ENCODE measurements at places on chromosomes 3 and 15. TPM values are rescaled to one million over a fixed set of nuclear protein-coding genes. Genes with fewer than 3 reads are reported as not detected.

- no peak for DNase-seq
These were observed 22.2 kb upstream of the DLG1 start for GRCh38 chr3:197320582-197320981.

DNA sequence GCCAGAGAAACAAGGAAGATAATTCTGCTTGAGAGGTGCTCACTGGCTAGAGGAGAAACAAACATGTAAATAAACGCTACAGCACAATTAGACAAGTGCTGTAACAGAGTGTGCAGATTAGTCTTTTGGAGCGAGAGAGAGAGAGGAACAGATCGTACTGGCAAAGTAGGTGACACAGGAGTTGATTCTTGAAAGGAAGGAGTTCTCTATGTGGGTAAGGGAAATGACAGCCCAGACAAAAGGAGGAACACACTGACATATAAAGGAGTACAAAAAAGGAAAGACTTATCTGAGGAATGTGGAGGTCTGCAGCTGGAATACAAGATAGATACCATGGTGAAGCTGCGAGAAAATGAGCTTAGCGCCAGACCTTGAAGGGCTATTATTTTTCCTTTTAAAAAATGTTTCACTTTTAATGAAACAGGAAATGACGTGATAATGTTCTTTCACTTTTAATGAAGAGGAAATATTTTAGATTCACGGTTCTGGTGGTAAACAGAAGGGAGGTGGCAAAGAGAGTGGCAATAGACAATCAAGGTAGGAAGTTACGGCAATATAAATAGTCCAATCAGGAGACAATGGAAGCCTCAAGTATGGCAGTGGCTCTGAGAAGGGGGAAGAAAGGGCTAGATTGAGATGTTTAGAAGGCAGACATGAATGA lies 202.9 kb downstream of the VPS13C start:
- no peak for DNase-seq

DNA sequence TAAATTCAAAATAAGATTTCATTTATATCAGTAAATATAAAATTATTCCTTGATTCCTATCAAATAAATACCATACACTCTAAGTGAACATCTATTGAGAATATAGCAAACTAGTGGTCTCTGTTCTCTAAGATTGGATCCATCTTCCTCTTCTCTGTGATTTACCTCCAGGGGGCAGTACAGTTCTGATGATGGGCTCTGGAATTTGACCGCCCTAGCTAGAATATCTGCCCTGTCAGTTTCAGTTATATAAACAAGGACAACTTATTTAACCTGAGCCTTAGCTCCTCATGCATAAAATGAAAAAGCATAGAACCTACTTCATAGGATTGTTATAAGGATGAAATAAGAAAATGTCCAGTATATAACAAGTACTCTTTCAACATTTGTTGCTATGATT lies 171.1 kb upstream of the CCDC54 start:
- DNase-seq, result no peak

- DNase-seq, result no peak
These were observed 13.5 kb downstream of the HDDC3 start for GRCh38 chr15:90918835-90919234.

DNA sequence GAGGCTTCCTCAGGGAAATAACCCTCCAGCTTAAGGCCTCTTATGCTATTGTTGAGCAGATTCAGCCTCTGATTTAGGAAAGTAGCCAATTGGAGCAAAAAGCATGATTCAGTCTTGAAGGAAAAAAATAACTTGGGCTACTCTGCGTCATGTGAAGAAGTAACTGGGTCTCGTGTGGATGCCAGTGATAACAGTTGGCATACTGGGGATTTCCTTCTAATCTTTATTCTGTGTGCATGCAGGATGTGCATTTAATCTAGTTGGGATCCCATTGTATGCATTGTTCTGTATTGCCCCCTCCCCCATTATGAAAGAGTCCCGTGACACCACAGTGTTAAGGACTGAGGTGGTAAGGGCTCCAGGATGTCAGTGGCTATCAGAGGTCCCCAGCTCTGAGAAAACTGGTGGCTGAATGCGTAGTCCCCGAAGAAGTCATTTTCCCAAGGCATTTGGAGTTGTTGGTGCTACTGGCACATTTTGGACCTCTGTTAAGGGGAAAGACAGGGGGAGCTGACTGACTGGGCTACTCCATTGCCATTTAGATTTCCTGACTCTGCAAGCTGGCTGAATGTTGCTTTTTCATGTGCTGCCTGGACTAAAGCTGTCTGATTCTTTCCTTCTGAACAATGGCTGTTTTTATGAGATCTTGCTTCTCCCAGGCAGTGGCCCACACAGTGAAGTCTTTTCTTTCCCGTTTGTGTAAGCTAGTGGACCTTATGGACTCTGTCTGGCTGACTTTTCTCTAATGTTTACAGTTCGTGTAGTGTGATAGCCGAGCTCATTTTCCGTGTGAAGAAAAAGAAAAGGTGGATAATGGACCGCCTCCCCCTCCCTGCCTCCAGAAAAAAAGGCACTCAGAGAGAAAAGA lies 38.4 kb upstream of the TRAK1 start:
- no peak for DNase-seq

The SEMA7A gene
- 30.9 TPM for total RNA-seq

The EEF1AKMT4 gene
- total RNA-seq, result 1.3 TPM

All from sciatic nerve (tissue), 2 donors.